ENCODE measurements at places on chromosomes 16 and 17.

DNA sequence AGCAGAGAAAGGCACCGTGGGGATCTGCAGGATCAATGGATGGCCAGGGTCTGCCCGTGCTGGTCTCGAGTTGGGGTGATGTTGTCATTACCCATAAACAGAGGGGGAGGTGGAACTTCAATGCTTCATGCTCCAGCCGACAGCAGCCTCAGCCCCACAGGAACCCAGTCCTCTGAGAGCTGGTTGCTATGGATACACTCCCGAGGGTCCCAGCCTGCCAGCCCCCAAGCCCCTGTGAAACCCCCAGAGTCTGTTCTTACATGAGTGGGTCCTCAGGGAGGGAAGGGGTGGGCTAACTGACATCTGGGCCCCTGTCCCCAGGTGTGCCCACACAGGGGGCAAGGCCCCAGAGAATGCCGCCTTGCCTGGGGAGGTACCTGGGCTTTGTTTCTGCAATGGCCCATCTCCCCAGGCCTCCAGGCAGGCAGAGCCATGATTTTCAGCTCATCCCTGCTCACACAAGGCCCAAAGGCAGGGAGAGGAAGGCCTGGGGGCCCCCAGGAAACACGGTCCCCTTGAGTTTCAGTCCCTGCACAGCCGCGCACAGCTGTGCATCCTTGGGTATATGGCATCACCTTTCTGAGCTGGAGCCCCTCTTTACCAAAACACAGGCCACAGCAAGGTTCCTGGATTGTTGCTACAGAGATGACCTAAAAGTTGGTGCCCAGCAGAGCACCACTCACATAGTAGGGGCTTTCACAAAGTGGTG, 223.7 kb downstream of the ZNF423 start:
- no peak for DNase-seq

GRCh38 chr17:63946440-63947363, 14.6 kb upstream of the CD79B start:
- no peak for DNase-seq

DNA sequence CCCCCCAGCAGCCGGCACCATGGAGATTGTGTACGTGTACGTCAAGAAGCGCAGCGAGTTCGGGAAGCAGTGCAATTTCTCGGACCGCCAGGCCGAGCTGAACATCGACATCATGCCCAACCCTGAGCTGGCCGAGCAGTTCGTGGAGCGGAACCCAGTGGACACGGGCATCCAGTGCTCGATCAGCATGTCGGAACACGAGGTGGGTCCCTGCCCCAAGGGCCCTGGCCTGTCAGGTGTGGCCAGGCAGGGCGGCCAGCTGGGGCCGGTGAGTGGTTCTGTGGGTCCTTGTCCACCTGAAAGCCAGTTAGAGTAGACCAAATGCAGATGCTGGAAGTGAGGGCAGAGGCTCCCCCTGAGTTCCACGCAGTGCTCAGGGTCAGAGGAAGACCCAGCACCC, 7.8 kb downstream of the DNAI2 start:
- DNase-seq, result no peak

DNA sequence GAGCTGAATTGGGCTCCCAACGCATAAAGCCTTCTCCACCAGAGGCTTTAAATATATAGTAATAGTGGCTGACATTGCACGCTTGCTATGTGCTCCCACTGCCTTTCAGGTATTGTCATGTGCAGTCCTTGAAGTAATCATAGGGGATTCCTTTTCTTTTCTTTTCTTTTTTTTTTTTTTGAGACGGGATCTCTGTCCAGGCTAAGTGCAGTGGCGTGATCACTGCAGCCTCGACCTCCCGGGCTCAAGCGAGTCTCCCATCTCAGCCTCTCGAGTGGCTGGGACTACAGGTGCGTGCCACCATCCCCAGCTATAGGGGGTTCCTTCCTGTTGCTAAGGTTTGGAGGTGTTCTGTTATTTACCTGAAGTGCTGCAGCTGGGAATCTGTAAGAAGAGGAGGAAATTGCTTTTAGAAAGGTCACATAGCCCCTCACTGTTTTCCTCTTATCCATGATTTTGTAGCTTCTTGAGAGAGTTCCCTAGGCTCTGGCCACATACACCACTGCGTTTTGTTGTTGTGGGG, 845 bp downstream of the RPL27 start:
- DNase-seq, result no peak

DNA sequence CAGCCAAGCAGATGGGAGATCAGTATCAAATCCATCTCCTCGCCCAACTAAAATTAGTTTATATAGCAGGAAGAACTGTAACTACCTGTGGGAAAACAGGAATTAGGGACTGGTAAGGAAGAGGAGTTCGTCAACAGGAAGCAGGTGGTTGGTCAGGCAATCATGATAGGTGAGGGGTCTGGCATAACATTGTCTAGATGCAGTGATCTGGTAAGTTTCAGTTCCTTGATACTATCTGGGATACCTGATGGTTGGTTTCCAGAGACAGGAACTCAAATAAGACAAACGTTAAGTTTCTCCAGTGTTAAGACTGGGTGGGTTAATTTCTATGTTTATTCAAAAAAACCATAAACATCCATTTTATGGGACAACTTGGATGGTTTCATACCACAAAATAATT, 53.8 kb downstream of the CEP112 start:
- no peak for DNase-seq

GRCh38 chr17:61128661-61129115, 271.0 kb upstream of the TBX2 start:
- peak; percentile 38 for DNase-seq

DNA sequence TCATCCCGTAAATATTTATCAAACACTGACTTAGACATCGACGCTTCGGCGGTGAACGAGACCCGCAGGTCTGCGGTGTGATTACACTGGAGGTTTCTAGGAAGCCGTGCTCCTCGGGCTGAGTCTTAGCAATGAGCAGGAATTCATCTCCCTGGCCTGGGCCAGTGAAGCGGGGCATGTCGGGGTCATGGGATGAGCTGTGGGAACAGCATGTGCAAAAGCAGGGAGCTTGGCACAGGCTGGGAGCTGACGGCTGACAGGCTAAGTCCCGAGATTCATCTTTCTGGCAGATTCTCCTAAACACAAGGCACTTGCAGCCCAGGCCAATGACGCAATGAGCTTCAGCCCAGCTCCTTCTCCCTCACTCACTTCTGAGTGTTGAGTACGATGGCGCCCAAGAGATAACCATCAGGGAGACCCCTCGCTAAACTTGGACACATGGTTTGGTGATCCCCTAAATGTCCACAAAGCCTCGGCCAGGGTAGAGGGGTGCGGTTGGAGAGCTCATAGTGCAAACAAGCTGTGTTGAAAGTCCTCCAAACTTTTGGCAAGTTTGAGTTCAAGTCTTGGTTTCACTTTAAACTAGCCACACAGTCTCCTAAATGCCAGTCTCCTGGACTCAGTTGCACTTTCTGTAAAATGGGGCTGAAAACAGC, 12.8 kb downstream of the CRISPLD2 start:
- DNase-seq, result peak; percentile 99

DNA sequence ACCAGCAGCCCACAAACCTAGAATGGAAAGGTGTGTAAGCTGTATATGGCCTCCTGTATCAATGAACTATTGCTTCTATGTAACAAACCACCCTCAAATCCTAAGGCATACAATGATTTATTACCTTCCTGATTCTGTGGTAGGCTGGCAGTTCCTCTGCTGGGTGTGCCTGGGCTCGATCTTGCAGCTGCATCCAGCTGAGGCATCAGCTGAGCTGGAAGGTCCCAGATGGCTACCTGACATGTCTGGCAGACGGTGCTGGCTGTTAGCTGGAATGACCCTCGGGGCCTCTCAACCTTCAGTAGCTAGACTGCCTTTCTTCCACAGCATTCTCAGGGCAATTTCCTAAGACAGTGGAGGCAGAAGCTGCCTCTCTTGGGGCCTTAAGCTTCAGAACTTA, 152.7 kb downstream of the RAB11FIP4 start:
- no peak for DNase-seq

DNA sequence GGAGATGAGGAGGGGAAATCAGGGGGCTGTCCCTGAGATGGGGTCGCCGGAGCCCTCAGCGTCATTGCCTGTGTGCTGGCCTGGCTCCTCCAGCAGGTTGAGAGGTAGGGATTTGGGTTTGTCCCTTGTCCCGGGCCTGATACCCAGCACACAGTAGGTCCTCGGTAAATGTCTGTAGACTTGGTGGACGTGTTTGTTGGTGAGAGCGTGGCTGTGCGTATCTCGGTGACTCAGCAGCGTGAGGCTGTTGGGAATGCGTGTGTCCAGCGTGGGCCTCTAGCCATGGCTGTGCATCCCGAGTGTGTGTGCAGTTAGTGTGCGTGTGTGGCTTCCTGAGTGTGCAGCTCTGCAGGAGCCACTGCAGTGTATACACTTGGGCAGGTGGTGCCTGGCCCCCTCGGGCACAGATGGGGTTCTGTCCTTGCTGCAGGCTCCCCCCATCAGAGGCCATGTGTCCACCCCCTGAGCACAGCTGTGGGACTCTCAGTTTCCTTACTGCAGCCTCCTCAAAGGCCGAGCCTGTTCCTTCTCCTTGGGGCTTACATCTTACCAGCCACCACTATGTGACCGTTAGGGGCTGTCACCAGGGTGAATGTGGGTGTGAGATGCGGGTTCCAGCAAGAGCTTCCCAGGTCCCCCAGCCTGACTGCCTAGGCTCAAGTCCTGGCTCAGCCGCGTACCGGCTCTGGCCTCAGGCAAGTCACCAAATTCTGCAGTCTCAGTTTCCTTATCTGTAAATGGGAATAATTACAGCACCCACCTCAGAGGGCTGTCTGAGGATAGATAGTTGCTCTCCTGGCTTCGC, 5.7 kb downstream of the NECAB2 start:
- no peak for DNase-seq

DNA sequence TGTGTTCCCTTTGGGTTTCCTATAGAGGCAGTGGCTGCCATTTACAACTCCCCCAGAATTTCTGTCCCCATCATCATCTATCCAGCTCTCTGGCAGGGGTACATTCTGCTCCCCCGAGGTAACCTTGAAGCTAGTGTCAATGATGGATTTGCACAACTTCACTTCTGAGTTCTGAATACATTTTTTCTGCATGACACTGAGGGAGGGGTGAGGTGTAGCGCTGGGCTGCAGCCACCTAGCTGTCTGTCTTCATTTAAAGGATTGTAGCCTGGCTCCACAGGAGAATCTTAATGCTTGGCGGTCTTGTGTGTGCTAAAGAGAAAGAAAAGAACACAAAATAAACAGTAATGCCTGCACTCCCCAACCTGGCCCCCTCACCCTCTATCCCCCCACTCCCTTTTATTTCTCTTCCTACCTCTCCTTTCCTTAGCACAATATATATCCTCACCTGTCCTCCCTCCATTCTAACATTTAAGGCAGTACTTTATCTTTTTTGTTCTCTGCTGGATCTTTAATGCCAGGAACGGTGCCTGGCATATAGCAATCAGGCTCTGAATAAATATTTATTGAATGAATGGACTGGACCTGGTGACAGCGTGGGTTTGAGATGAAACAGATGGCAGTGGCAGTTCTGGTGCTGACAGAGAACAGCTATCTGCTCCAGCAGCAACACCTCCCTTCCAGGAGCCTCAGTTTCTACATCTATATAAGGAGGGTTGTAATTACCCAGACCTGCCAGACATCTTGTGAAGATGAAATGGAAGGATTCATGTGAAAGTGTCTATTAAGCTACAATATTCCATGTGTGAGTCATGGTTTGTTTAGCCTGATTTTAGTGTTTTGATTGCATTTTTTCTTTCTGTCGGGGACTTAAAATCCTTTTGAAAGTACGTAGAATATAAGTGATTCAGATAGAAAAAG, 163.5 kb upstream of the CDH11 start:
- DNase-seq, result peak; percentile 18

- DNase-seq, result no peak
These were observed 20.2 kb downstream of the GNAO1 start for GRCh38 chr16:56211435-56211981.

GRCh38 chr17:17900615-17901520, 64.1 kb upstream of the SREBF1 start:
- DNase-seq, result peak; percentile 94

GRCh38 chr16:29675811-29676643, 3.0 kb upstream of the QPRT start:
- peak; percentile 23 for DNase-seq

DNA sequence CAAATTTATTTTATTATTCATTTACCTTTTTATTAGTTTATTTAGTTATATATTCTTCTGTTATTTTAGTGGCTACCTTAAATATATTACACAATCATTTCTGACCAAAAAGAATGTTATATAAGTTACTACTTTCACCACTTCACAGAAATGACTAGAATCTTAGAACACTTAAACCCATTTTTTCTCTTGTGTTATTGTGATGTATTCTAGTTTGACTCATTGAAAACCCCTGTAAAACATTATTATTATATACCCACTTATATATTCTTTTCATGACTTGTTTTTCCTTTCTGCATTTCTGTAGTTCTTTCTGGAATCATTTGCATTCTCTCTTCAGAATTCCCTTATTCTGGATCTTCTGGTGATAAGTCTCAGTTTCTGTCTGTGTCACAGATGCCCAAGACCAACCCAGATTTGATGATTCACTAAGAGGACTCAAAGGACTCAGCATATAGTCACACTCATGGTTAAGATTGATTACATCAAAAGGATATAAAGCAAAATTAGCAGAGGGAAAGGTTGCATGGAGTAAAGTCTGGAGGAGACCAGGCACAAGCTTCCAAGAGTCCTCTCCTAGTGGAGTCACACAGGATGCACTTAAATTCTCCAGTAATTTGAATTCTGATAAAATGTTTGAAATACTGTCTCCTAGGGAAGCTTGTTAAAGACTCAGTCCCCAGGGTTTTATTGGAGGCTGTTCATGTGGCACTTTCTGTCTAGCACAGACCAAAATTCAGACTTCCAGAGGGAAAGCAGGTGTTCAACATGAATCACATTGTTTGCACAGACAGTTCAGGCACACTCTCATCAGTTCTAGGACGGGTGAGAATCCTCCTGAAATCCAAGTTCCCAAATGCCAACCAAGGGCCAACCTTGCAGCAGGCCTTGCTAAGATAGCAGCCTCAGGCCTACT, 7.7 kb downstream of the GINS3 start:
- peak; percentile 50 for DNase-seq

GRCh38 chr17:79388556-79389295, 222.1 kb downstream of the RBFOX3 start:
- DNase-seq, result peak; percentile 29

DNA sequence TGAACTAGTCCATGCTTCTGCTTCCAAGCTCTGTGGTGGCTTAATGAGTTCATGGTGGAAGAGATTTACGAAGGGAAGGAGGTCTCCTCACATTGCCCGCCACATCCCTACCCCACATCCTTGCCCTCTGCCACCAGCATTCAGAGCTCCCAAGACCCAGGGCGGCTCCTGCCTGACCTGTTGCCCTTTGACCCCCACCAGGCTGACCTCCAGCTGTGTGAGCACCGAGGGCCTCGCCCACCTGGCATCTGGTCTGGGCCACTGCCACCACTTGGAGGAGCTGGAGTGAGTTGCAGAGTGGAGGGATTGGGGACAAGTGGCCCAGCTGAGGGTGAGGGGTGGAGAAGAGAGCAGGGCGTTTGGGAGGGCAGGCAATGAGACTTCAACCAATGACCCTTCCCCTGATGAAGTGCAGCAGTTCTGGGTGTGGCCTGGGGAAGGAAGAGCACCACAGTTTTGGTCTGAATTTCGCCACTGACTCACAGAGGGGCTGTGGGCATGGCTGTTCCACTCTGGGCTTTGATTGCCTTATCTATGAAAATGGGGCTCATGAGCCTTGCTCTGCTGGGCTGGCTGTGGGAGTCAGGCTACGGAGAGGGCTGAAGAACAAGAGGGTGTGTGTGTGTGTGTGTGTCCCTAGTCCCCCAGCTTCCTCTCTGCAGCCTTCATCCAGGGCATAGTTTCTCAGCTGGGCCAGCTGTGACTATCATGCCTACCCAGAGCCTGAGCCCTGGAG, 22.6 kb upstream of the CPNE2 start:
- no peak for DNase-seq
